ENCODE measurements at places on chromosomes 16 and 17.

GRCh38 chr16:23859713-23860269 is 24.0 kb downstream of the PRKCB start:
- DNase-seq: no peak

GRCh38 chr16:19168371-19169081 is 486 bp downstream of the SYT17 start:
- no peak for DNase-seq

DNA sequence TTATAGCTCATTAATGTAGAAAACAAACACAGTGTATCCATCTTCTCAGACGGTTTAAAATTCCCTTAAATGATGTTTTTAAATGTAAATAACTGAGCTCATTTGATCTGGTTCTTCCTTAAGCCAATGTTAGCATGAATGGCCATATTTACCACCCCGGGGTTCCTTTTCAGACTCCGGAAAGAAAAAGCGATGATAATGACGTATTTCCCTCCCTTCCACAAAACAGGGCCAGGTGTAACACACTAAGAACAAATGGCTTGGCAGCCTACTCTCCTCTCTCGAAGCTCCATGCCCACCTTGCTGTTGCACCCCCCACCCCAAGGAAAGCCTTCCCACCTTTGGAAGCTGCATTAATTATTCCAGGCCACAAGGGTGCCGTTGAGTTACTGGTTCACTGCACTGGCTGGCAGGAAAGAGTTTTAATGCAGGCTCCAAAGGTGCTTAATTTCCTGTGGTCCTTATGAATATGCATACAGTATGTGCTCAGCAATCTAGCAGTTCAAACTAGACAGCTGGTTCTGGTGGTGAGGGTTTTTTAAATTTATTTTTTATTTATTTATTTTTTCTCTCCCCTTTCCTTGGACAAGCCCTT is 378.9 kb downstream of the WWOX start:
- no peak for DNase-seq

GRCh38 chr17:29566473-29567303 is at the start of gene ABHD15:
Gene ABHD15, minus strand, starts transcription at chr17:29567037. Its CDS starts 71 bp downstream, at chr17:29566966.
- no peak for DNase-seq

GRCh38 chr17:72696156-72696555 is 396.3 kb downstream of the SLC39A11 start:
- DNase-seq: no peak

DNA sequence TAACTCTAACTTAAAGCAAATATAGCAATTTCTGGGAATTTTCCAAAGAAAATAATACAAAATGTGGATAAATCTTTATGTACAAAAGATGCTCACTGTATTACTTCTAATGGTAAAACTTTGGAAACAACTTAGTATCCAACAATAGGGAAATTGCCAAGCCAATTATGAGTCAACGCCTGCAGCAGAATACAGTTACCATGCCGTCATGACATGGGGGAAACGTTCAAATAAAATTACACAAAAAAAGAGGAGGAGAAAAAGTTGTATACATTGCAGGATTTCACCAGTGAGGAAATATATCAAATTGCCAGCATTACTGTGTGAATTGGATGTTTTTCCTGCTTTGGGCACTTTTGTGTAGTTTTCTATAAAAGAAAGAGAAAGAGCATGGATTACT is 469.6 kb downstream of the SOX9 start:
- no peak for DNase-seq

DNA sequence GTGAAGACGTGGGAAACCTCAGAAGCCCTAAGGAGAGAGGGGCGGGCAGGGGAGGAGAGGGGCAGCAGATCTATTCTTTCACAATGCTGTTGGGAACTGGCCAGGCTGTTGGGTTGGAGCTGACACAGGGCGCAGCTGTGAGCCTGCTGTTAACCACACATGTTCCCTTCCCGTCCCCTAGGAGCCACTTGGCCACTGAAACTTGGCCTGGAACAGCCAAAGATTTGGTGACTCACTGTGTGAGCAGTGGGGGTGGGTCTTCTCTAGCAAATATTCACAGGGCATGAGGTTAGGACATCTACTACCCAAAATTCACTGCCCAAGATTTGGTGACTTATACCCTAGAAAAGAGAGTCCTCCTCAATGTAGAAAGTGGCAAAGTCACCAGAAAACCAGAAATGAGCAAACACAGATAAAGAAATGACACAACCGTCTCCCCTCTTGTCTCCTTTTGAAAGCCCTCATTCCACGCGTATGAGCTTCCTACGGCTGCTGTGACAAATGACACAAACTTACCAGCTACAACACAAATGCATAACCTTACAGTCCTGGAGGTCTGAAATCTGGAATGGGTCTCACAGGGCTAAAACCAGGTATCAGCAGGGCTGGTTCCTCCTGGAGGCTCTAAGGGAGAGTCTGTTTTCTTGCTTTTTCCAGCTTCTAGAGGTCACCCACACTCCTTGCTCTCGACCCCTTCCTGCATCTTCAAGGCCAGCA is 6.3 kb downstream of the TBC1D16 start:
- no peak for DNase-seq

GRCh38 chr17:909642-910323 is 69.8 kb downstream of the NXN start:
- no peak for DNase-seq
